IMR-90 (cell line): ENCODE measurements at places on chromosomes 3 and 15. TPM values are rescaled to one million over a fixed set of nuclear protein-coding genes. Genes with fewer than 3 reads are reported as not detected.

IL17RD gene
- 0.72 and 0.83 TPM in 2 replicates for total RNA-seq

DNA sequence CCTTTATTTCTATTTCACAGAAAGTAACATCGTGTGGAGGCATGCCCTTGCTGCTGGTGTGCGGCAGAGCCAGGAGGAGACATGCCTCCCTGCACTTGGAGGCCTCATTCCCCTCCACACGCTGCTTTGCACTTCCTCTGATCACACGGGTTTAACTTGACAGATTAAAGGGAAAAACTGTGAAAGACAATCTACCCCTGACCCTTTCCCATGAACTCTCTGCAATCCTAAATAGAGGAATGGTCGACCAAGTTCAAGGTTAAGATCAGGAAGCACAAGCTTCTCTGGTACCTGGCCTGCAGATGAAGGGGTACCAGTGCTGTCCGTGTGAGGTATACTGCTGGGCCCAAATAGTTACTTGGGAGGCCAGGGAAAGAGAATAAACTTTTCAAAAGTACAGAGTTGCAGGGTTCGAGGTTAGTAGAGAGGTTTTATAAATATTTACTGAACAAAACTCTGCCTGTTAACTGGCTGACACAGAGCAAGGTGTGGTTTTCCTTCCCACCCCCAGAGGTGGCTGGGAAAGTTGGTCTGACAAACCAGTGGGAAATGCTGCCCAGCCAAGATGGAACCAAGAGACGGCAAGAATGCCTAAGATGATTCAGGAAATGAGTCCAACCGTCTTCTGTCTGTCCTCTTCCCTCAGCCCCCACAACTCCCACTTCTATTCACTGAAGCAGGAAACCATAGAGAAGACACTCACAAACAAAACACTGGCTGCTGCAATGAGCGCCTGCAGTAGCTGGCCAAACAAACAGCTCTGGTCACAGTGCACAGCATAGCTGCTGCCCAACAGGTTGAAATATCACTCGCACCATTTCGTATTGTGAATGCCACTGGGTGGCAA is 79.6 kb downstream of the IGF2BP2 start:
- H3K4me1 ChIP-seq, result peaks cover 12% of the 10 kb centered on the region
- DNase-seq, result peak; percentile 96
- peaks cover 2% of the 10 kb centered on the region; the same call in 1 of the 2 replicates for H3K36me3 ChIP-seq
- no peaks in the 10 kb centered on the region for H3K27me3 ChIP-seq
- H3K4me3 ChIP-seq, result no peak overlapping the region
- peak overlapping the region; percentile 57 for H3K27ac ChIP-seq

GRCh38 chr15:61644550-61644949 is 415.4 kb upstream of the RORA start:
- H3K4me1 ChIP-seq, result no peaks in the 10 kb centered on the region
- H3K27me3 ChIP-seq, result no peaks in the 10 kb centered on the region; the same call in 1 of the 2 replicates
- H3K4me3 ChIP-seq, result no peak overlapping the region
- H3K36me3 ChIP-seq, result no peaks in the 10 kb centered on the region
- no peak for DNase-seq
- H3K27ac ChIP-seq, result no peak overlapping the region

DNA sequence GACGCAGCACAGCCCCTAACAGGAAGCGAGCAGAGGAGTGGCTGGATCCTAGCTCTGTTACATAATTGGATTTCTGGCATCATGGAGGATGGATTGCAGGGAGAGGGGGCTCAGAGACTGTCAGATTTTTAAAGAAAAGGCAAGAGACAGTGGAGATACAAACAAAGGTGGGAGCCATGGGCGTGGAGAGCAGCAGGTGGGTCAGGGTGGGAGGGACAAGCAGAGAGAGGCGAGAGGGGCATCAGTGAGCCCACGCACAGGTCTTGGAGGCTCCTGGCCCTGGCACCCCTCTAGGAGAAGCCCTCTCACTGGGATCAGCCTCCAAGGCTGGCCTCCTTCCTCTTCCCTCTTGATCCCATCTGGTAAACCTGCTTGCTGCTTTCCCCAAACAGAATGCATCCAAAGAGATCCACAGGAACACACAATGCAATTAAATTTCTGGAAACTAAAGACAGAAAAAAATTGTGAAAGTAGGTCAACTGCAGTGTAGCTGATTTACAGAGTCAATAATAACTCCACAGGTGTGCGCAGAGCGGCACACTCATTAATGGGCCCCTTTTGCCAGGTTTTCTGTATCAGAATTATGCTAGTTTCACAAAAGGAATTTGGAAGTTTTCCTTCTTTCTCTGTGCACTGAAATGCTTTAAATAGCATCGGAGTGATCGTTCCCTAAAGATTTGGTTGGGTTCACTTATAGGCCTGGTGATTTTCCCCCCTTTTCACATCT is 66.1 kb downstream of the LSM3 start:
- no peak for DNase-seq
- H3K27me3 ChIP-seq, result no peaks in the 10 kb centered on the region

DNA sequence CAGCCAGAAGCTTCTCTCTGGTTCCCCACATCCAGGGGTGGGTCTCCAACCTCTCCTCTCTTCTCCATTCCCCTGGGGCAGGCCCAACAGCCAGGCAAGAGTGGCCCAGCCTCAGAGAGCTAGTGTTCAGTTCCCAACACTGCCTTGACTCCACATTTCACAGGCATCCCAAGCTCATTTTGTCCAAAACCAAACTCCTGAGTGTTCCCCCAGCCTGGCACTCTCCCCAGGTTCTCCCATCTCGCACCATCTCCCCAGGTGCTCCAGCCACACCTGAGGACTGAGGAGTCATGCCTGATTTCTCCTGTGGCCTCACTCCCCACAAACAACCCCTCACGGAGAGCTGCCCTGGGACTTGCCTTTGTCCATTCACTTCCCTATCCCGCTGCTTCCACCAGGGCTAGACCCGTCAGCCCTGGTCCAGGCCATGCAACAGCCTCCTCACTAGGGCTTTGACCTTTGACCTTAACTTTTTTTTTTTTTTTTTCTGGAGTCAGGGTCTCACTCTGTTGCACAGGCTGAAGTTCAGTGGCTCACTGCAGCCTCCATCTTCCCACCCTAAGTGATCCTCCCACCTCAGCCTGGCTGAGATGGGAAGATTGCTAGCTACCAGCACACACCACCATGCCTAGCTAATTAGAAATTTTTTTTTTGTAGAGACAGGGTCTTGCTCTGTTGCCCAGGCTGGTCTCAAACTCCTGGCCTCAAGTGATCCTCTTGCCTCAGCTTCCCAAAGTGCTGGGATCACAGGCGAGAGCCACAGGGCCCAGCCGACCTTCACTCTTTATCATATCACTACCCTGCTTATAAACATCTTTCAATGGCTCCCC is 3.9 kb upstream of the CSK start:
- H3K27ac ChIP-seq, result no peak overlapping the region
- no peaks in the 10 kb centered on the region for H3K36me3 ChIP-seq
- DNase-seq, result no peak
- no peaks in the 10 kb centered on the region for H3K27me3 ChIP-seq
- peaks cover 5% of the 10 kb centered on the region for H3K4me1 ChIP-seq

- no peaks in the 10 kb centered on the region for H3K27me3 ChIP-seq
- H3K36me3 ChIP-seq, result no peaks in the 10 kb centered on the region
- no peak overlapping the region for H3K27ac ChIP-seq
- DNase-seq, result no peak
- H3K4me1 ChIP-seq, result no peaks in the 10 kb centered on the region
Observed at GRCh38 chr3:118597184-118597583, 437.5 kb downstream of the IGSF11 start.

- H3K4me1 ChIP-seq, result peaks cover 6% of the 10 kb centered on the region
- H3K27me3 ChIP-seq, result no peaks in the 10 kb centered on the region; the same call in 1 of the 2 replicates
- H3K36me3 ChIP-seq, result no peaks in the 10 kb centered on the region
- DNase-seq, result no peak
Observed at GRCh38 chr3:115862849-115863248, 239.5 kb downstream of the GAP43 start.

RAD51 gene
- 7.8 and 8.4 TPM in 2 replicates for total RNA-seq

DNA sequence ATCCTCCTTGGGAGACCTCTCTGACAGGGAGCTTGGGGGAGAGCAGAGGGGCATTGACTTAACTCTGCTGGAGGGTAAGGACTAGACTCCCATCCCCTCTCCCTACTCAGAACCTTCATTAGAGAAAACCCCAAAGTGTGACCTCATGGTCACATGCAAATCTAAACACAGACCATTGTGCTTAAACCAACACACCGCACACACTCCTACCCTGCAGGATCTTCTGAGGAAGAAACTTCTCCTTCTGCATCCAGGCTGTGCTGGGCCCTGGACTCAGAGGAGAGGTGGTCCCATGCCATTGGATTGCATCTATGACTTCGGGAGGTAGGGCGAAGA is 805 bp upstream of the PARP16 start:
- peaks cover 5% of the 10 kb centered on the region for H3K27me3 ChIP-seq
- peaks cover 11% of the 10 kb centered on the region for H3K4me1 ChIP-seq
- no peak overlapping the region for H3K4me3 ChIP-seq
- H3K27ac ChIP-seq, result no peak overlapping the region

DNA sequence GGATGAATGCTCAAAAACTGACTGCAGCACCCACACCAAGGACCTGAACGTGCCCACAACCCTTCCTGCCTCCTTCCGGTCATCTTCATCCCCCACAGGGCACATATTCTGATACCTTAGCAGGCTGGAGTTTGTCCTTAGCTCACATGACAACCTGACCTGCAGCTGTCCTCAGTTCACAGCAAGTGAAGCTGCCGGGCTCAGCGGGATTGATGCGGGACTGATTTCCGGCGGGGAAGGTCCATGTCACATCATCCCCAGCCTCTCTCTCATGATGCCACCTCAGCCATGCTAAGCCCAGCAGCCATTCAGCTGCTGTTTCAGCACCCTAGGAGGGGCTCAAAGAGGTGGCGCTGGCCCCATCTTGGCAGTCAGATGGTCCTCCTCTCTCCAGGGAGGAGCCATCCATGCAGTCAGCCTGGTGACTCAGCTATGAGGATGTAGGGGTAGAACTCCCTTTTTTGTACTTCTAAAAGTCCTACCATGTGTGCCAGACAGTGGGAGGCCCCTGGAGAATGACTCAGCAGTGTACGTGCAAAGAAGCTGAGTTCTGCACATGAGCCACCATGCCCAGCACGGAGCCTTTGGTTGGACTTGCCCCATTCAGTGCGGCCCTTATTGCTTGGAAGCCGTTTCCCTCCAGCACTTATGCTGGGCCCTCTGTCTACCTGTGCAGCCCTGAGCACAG is 9.5 kb downstream of the CA12 start:
- H3K36me3 ChIP-seq, result no peaks in the 10 kb centered on the region
- peaks cover 36% of the 10 kb centered on the region for H3K4me1 ChIP-seq
- peak overlapping the region; percentile 86 for H3K27ac ChIP-seq
- peak; percentile 98 for DNase-seq
- no peaks in the 10 kb centered on the region for H3K27me3 ChIP-seq

DNA sequence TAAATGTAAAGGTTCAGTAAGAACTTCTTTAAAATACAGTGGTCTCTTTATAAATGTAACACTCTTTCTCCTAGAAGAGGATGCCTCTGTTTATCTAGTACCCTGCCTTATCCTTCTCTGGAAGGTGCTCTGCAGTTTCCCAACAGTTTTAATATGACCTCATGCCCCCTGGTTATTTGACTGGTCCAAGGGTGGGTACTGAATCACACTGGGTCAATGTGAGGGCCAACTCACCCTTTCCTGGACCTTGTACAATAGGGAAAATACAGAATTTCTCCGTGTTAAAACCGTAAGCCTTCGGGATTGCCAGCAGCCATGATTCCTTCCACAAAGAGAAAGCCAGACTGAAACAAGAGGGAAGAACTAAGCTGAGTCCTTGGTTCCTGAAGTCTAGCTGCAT is 9.2 kb downstream of the DCBLD2 start:
- no peaks in the 10 kb centered on the region for H3K27me3 ChIP-seq
- H3K27ac ChIP-seq, result peak overlapping the region; percentile 33; the same call in 1 of the 2 replicates
- H3K4me1 ChIP-seq, result peaks cover 35% of the 10 kb centered on the region
- H3K4me3 ChIP-seq, result no peak overlapping the region

DNA sequence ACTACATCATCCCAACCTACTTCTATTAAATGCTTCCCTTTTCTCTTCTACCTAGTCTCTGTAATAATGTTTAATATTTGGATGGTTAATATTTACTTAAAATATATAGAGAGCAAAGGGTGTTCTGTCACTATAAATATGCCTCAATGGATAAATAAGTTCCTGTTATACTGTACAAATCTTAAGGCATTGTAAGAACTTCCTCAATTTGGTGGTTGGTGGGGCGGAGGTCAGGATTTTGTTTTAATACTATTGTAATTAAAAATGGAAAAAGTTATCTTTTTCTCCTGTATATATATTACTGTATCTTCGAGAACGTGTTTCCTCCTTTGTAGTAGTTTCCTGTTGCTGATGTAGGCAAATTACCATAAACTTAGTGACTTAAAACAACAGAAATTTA is 41.5 kb downstream of the SPRED1 start:
- peaks cover 2% of the 10 kb centered on the region for H3K36me3 ChIP-seq
- H3K4me1 ChIP-seq, result no peaks in the 10 kb centered on the region
- H3K27me3 ChIP-seq, result no peaks in the 10 kb centered on the region

DNA sequence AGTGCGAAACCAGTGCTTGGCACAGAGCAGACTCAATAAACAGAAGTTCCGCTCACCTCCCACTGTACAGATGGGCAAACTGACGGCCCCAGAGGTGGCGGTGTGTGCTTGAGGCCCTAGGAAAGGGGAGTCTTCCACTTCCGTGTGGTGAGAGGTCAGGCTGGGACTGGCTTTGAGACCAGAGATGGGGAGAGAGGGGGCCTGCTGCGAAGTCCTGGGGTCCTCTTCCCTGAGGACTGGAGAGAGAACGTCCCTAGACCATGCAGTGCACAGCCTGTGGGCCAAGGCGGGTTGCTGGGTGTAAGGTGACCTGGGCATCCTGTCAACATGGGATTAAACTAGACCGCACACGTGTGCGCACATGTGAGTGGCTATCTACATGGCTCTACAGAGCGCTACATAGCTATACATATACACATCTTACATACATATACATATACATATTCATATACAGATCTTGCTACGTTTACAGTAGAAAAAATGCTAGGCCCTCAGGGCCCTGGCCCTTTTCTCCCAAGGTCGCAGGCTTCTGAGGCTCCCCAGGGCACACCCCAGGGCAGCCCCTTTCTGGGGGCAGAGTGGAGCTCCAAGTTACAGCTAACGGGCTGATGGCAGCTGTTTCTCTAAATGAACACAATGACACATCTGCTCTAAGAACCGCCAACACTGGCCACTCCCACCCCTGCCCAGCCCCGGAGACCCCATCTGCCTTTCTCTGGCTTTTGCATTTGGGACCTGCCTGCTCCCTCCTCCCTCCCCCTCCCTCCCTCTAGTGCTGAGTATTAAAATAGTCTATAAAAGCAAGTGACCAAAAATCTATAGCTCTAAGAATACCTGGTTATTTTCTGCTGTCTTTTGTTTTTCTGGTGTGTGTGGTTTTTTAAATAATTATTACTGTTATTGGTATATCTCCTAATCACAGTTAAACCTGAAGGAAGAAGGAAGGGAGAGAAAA is 47.0 kb downstream of the HCN4 start:
- H3K4me3 ChIP-seq, result no peak overlapping the region
- H3K4me1 ChIP-seq, result no peaks in the 10 kb centered on the region
- H3K27ac ChIP-seq, result no peak overlapping the region

- no peak for DNase-seq
- no peak overlapping the region for H3K27ac ChIP-seq
- peaks cover 8% of the 10 kb centered on the region for H3K4me1 ChIP-seq
Observed at GRCh38 chr3:146523531-146523930, 20.9 kb downstream of the PLSCR1 start.

- no peak for DNase-seq
- no peak overlapping the region for H3K27ac ChIP-seq
Observed at GRCh38 chr3:78589778-78590177, 1178.0 kb downstream of the ROBO1 start.

BTBD1 gene
- 78.7 and 90.5 TPM in 2 replicates for total RNA-seq

GRCh38 chr3:13111173-13111872 is 38.1 kb upstream of the IQSEC1 start:
- H3K27me3 ChIP-seq, result peaks cover 14% of the 10 kb centered on the region
- H3K36me3 ChIP-seq, result no peaks in the 10 kb centered on the region
- H3K27ac ChIP-seq, result no peak overlapping the region
- H3K4me3 ChIP-seq, result no peak overlapping the region
- H3K4me1 ChIP-seq, result no peaks in the 10 kb centered on the region

GRCh38 chr3:13866041-13866965 is 13.6 kb downstream of the WNT7A start:
- DNase-seq, result no peak
- no peaks in the 10 kb centered on the region for H3K36me3 ChIP-seq
- H3K4me3 ChIP-seq, result no peak overlapping the region
- H3K27me3 ChIP-seq, result no peaks in the 10 kb centered on the region; the same call in 1 of the 2 replicates
